ENCODE measurements at places on chromosomes 16 and 17.

GRCh38 chr17:30590081-30590733 lies 113.0 kb downstream of the GOSR1 start:
- peak; percentile 23 for DNase-seq

- no peak for DNase-seq
These were observed 2.9 kb downstream of the ARMC5 start for GRCh38 chr16:31461921-31462804.

- no peak for DNase-seq
These were observed 16.5 kb upstream of the SLC38A8 start for GRCh38 chr16:84059111-84059510.

DNA sequence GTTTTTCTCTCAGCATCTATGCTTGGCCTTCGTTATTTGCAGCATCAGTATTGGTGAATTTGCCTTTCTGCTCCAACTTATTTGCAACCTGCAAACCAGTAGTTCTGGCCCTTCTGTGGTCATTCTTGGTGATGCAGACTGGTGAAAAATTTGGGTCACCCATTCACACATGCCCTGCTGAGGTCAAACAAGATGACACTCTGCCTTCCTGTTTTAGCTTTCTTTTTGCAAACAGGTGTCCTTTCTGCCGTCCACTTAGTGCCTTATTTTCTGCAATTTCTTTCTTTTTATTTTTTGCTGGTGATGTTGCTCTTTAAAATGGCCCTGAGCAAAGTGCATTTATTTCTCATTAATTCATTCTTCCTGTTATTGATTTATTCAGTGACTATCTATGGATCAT lies 31.3 kb downstream of the PLCG2 start:
- DNase-seq, result no peak

DNA sequence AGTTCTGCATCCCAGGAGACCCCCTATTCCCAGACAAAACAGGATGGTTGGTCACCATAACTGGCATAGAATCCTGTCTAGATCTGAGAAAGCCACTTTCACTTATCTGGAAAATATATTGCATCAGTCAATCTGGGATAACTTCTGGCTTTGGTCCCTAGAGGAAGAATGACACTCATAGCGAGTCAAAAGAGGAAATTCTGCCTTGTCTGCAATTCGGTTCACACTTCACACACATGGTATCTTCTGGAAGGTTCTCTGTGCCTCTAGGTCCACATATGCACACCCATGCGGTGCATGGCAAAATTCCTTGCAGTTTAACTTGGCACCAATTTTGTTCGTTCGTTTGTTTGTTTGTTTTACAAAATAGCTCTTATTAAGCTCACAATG lies 49.2 kb upstream of the WSCD1 start:
- DNase-seq, result no peak

GRCh38 chr16:20904507-20905081 lies 4.0 kb downstream of the LYRM1 start:
- DNase-seq, result peak; percentile 84

- DNase-seq, result no peak
These were observed 300.6 kb downstream of the SEC14L1 start for GRCh38 chr17:77441130-77441920.

- peak; percentile 25 for DNase-seq
These were observed 22.1 kb upstream of the STH start for GRCh38 chr17:45976755-45977505.

DNA sequence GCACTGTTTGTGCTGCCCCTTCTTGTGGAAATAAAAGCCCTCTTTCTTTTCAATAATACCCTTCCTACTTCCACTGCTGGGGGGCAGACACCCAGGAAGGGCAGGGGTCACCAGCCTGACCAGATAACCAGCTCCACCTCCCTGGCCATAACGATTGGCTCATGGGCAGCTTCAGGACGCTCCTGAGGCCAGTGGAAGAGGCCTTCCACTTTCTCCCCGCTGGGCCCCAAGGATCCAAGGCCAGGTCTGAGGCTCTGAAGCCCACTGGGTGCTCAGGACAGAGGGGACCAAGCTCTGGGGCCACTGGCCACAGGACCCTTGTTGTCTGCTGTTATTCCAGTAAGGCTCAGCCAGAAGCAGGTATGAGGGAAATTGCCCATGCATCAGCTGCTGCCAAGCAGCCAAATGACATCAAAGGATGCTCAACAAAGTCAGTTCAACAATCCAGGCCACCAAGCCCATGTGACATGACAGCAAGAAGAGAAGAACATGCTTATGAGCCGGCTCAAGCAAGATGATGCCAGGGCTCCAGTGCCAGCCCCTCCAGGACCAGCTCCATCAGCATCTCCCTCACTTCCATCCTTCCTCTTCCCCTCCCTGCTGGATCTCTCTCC lies 238.8 kb downstream of the ZNF423 start:
- no peak for DNase-seq

DNA sequence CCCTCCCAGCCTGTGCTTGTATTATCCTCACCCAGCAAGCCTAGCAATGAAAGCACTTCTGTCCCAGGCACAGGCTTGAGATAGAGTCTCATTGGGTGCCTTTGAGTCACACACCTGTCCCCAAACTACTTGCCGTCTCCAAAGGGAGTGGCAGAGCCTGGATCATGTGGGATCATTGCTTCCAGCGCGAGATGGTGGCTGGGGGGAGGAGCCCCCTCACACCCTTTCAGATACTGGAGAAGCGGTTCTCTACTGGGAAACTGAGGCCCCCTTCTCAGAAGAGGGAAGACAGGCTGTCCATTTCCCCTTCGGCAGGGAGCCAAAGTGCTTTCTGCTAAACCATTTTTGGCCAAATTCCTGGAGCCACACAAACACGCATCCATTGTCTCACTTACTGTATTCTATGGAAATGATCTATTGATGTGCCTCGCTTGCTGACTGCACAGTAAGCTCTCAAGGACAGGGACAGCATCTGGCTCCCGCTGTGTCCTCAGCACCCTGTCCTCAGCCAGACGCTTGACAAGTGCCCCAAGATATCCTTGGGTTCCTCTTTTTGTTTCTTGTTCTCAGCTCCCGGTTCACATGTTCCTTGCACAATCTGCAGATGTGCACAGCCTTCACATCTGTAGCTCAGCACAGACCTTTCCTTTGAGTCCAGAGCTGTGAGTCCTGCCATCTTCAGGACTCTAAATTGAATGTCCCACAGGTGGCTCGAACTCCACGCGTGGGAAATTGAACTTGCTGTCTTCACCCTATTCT lies 26.0 kb upstream of the DLX3 start:
- no peak for DNase-seq

DNA sequence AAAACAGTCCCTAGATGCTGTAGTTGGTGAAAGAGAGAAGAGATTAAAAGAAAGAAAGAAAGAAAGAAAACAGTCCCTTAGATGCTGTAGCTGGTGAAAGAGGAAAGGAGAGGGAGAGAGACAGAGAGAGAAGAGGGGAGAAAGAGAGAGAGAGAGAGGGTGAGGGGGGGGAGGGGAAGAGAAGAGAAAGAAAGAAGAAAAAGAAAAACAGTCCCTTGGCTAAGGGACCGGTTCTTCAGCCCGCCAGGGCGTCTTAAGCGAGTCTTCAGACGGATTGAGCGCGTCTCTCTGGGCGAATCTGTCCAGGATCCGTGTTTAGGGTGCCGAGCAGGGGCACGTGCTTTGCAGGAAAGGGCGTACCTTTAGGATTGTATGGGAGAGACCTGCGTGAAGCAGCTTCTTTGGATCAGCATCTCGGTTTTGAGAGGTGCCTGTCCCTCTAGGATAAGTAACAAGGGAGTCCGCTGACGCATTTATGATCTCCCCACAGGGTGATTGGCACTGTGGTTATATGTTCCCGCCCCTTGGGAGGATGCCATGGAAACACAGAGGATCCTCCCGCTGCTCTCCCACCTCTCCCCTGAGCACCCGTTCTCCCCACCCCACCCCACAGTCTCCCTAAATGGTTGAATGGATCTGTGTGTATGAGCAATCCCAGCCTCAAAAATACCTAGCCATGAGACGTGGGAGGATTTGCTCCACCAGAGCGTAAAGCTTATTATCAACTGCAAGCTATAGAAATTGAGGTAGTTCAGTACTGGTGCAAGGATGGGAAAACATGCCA lies 16.7 kb downstream of the GNGT2 start:
- DNase-seq, result peak; percentile 66

DNA sequence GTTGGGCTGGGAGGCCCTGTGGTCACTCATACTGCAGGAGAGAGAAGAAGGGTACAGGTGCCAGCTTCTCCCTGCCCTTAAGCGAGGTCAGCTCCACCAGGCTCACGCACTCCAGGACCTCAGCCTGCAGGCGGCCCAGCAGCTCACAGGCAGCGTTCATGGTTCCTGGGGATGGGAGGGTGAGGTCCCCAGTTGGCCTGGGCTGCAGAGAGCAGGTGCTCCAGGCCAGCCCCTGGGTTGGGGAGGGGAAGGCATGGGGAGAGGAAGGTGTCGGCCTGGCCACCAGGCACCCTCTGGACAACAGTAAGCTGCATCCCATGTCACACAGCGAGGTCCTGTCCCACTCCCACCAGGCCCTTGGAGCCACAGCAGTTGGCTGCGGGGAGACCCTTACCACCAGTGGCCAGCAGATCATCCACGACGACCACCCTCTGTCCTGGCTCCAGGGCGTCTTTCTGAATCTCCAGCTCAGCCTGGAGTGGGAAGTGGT lies 2.0 kb downstream of the APRT start:
- no peak for DNase-seq

DNA sequence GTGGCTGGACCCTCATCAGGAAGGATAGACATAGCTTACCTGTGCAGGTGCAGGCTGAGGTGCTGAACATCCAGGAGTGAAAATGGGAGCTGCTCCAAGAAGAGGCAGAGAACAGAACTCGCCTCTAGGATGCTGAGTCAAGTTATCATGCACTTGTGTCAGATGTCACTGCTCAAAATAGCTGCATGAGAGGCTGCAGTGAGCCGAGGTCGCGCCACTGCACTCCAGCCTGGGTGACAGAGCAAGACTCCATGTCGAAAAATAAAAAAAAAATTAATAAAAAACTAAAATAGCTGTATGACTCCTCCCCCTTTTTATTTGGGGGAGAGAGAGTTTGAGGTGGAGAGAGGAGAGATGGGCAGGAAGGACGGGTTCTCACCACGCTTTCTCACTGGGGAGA lies 148.8 kb downstream of the FOXL1 start:
- DNase-seq, result no peak

DNA sequence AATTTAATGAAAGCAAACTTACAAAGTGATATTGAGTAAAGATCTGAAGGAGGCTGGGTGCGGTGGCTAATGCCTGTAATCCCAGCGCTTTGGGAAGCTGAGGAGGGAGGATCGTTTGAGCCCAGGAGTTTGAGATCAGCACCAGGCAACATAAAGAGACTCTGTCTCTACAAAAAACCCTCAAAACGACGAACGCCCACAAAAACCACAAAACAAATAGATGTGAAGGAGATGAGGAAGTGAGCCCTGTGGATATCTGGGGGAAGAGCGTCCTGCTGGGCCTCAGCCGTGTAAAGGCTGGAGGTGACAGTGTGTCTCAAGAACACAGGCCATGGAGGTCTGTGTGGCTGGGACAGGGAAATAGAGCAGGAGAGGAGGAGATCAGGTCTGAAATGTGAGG lies 68.8 kb downstream of the ITFG1 start:
- peak; percentile 93 for DNase-seq

DNA sequence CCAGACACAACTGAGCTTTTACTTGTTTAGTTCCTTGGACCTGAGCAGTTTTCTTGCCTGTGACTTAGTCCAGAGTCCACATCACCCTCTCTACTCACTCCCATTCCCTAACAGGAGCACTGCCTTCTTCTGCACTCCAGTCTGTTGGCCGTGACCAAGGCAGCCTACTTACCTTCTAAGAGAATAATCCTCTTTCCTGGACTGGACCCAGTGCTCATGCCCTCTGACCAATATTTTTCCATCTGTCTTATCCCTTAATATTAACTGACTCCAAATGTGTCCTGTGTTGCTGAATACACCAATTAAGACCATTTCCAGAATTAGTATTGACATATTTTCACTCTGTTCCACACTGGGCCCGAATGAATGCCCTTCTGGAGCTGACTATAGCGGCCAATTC lies 681.0 kb upstream of the KIF2B start:
- DNase-seq, result no peak

GRCh38 chr17:76515274-76515949 lies 14.2 kb upstream of the RHBDF2 start:
- DNase-seq, result peak; percentile 76

DNA sequence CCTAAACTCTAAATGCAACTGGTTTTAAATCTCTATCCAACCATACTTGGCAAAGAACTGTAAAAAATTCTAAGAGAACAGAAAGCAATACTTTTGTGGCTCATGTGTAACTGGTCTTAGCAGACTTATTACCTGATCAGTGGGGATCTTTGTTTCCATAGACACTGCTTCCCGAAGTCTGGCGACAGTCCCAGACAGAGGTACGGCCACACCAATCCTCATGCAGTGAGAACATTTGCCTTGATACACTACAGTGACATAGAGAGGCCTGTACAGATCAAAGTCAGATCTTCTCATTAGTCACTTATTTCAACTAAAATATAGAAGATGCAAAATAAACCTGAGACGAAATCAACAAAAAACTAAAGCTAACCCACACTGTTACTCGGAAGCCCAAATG lies 43.9 kb downstream of the USP31 start:
- DNase-seq, result no peak

- no peak for DNase-seq
These were observed 84.8 kb upstream of the CPHXL start for GRCh38 chr16:75811020-75811634.

DNA sequence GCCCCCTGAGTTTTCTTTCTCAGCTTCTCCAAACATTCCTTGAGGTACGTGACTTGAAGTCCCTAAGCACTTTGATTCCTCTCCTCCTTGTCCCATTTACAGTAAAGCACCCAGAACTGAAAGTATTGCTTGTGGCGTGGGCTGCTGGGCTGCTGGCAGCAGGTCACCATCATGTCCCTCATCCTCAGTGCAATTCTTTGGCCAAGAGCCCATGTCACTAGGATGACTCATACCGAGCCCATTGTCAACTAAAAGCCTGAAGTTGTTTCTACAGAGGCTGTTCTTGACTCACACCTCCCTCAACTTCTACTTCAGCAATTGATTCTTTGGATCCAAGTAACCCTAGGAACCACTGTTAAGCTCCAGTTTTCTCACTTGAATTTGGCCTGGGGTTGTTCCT lies 54.3 kb downstream of the KPNA2 start:
- DNase-seq, result peak; percentile 41

- no peak for DNase-seq
These were observed 57.8 kb downstream of the BAHCC1 start for GRCh38 chr17:81453076-81453475.

GRCh38 chr17:57675427-57676387 lies 69.4 kb downstream of the CCDC182 start:
- DNase-seq, result no peak

- no peak for DNase-seq
These were observed 158.5 kb downstream of the PPM1E start for GRCh38 chr17:58913971-58914769.

DNA sequence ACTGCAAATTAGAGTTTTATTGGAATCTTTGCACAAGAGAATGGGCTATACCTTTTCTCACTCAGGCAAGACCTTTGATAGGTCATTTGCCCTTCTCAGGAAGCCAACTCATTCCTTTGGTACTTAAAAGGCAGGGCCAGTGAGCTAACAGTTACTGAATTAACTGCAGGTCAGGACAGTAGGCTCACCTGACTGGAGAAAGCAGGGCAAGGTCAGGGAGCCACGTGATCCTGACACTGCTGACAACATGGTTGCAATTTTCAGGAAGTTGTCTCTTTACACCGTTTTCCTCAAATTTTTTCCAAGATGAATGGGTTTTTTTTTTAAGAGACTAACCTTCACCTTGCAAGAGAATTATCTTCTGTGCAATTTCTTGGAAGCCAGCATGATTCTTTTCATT lies 21.1 kb downstream of the CPSF4L start:
- no peak for DNase-seq

Measured in HT1080 (cell line).